ENCODE measurements at places on chromosomes 3 and 15.

DNA sequence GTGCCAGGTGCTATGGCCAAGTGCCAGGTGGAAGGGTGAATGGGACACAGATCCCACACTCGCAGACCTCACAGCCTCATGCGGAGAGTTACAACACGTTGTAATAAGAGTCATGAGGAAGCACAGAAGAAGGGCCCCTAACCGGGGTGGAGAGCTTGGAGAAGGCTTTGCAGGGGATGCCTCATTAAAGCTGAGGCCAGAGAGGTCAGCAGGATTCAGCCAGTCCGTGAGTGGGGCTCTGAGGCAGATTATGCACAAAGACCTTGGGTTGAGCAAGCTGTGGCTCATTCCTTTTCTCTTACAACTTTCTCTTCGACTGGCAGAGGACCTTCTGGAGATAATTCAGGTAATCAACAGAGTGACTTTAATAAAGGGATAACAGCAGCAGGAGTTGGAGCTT is 65.3 kb upstream of the SNRK start:
- DNase-seq: no peak

DNA sequence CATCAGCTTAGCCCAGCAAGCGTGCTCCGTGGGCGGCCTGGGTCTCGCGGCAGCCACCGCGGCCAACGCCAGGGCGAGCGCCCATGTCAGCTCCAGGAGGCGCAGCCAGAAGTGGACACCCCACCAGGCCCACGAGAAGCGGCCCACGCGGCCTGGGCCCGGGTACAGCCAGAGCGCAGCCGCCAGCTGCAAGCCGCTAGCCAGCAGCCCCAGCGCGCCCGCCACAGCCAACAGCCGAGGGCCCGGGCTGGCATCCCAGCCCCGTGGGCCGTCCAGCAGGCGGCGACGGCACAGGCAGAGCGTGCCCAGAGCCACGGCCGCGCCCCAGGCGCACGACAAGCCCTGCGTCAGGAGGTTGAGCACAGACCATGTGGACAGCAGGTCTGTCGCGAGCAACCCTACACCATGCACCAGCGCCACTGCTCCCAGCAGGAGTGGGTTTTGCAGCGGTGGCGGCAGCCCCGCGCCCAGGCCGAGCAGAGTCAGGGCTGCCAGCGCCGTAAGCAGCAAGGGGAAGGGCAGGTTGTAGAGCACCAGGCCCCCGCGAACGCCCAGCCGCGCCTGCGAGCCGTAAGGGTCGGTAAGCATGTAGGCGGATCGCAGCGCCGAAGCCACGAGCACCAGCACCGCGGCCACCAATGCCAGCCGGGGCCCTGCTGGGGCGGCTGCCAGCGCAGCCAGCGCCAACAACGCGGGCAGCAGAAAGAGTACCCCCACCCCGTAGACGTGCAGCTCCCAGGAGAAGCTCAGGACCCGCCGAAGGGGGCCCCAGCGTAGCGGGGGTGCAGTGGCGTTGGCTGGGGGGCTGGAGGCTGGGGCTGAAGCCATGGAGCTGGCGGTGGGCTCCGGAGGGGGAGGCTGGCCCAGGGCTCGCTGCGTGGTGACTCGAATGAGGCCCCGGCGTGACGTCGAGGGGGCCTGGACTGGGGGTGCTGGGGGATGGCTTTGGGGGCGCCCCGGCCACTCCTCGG is 4.9 kb downstream of the PRRT3 start:
- DNase-seq: no peak

- DNase-seq: no peak
Observed at GRCh38 chr15:68232937-68233336, 3.4 kb upstream of the CLN6 start.

DNA sequence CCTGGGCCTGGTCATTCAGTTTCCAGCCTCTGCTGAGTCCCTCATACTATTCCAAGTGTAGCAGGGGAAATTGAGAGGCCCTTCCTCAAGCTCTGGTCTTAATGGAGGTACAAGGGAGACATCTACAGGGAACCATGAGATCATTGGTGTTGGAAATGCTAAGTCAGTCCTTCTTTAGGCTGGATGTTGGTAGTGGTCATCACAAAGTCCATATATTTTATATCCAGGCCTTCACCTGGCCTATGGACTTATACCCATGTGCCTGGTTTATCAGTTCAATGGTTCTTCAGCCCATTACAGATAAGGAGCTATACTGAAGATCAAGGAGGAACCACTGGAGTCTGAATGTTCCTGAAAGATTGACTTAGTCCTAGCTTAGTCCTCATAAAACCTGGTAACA is 135.0 kb downstream of the STAG1 start:
- no peak for DNase-seq

- no peak for DNase-seq
Observed at GRCh38 chr15:39180030-39180429, 400.8 kb upstream of the THBS1 start.

DNA sequence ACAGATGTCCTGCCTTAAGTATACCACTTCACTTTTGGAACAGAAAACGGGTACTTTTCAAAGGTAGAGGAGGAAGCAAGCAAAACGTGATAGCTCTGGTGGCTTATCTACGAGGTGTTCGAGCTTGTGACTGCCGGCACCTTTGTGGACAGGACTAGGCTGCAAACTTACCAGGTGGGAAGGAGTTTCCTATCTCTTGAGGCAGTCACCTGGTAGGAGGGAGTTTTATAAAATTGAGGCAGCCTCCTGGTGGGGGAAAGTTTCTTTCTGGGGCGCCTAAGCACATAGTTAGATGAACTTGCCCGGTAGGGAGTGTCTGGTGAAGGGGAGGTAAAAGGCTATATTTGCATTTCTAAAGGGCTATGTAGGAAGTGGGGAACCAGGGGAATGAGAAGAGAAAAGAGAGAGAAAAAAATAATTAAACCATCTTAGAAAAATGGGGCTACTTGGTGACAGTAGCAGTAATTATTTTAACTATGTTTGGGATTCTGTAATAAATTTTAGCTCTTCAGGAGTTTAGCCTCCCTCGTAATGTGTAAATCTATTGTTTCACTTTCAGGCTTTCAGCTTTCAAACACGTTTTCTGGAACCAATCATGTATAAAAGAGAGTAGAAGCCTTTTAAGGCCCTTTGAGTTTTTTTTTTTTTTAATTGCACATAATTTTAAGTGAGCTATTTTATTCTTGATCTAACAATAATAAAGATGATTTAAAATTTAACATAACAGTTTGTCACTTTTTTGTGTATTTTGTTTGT is 131.0 kb downstream of the IL5RA start:
- DNase-seq: no peak

- no peak for DNase-seq
Observed at GRCh38 chr3:172816968-172817367, 66.4 kb downstream of the ECT2 start.

DNA sequence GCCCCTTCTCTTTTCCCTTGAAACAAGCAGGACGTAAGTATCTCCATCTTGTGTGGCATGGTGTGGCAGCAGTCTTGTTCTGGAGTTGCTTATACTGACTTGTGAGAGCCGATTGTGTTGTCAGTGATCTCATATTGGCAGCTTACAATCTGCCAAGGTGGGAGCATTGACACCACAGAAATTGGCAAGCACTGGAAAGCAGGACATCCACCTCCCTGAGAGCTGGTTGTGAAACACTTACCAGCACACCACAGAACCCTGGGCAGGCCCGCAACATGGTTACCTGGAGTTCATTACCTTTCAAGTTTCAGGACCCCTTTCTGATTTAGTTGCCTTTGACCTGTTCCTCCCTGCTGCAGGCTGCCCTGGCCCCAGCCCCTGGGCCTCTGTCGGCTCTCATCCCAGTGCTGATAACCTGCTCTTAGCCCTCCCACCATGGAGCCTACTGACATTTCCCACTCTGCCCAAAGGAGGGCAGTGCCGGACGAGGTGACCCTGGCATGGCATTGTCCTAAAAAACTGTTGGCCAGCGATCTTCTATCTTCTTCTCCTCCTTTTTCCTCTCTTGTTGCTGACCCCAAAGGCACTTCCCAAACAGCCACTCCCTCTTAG is 10.6 kb upstream of the ATP2B2 start:
- DNase-seq: no peak

DNA sequence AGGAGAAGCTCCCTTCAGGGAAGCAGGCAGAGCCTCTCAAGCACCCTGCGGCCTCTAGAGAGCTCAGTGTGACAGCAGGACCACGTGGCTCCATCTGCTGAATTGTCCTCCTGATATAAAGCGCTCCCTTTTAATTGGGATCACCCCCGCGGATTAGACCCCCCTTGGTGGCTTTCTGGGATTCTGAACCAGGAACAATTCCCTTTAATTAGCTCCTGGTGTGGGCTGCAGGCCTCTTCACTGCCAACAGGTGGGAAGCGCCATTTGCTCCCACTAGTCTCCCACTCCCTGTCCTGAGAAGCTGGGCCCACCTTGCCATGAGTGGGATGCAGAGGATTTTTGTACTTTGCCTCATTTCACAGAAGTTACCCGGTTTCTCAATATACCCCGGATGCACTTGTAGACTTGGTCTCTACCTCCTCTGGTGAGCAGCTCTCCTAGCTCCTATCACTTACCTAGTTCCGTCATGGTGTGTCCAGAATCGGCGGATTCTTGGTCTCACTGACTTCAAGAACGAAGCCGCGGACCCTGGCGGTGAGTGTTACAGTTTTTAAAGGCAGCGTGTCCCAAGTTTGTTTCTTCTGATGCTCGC is 592 bp downstream of the PGPEP1L start:
- no peak for DNase-seq

GRCh38 chr3:32420126-32421038 is 28.7 kb downstream of the CMTM7 start:
- no peak for DNase-seq

DNA sequence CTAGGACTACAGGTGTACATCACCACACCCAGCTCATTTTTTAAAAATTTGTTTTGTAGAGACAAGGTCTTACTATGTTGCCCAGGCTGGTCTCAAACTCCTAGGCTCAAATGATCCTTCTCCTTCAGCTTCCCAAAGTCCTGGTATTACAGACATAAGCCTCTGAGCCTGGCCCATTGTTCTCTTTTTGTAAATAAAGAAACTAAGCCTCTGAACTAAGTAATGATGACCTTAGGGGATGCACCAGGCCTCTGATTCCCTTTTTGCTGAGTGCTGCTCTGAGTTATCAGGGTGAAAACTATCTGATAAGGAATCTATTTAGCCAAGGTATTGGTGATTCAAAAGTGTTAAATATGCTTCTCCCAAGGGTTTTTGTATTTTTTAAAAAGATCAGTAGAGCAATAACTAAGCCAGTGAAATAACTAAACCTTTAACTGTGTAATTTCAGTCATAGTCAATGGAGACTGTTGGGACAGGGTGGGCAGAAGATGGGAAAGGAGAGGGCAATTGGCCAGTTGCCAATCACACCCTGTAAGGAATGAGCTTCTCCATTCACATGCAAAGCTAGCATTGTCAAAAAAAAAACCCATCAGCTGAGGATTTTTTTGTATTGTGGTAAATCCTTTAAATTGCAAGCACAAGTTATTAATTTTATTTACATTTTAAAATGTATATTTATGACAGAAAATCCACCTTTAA is 194.8 kb upstream of the PFN2 start:
- DNase-seq: no peak

GRCh38 chr3:124793054-124793739 is 62.9 kb downstream of the UMPS start:
- DNase-seq: no peak

DNA sequence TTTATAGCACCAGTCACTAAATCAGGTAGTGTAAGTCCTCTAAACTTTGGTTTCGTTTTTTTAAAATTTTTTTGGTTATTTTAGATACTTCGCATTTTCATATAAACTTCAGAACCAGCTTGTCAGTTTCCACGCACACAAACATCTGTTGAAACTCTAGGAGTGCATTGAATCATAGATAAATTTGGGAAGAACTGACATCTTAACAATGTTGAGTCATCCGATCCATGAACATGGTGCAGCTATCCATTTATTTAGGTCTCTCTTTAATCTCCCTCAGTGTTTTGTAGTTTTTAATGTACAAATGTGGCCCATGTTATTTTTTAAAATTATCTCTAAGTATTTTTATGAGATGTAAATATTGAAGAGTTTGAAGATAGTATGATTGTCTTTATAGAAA is 17.7 kb downstream of the TICRR start:
- no peak for DNase-seq

GRCh38 chr3:156666073-156666472 is 8.3 kb upstream of the TIPARP start:
- DNase-seq: no peak

GRCh38 chr15:34603095-34603494 is 19.6 kb upstream of the GOLGA8B start:
- DNase-seq: no peak

DNA sequence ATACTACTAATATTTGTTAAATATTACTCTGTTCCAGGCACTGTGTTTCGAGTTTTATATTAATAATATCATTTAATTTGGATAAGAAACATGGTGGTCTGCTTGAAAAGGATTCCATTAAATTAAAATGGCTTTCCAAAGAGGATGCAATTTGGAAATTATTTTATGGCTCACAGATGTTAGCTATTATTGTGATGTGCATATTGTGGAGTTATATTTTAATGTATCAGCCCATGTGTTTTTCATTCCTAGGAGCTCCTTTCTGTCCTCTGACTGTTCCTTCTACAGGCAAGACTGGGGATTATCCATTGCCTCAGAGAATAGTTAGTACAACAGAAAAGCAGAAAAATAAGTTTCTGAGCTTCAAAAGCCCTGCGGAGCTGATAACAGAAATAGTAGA is 376.7 kb upstream of the PDZRN3 start:
- DNase-seq: no peak

DNA sequence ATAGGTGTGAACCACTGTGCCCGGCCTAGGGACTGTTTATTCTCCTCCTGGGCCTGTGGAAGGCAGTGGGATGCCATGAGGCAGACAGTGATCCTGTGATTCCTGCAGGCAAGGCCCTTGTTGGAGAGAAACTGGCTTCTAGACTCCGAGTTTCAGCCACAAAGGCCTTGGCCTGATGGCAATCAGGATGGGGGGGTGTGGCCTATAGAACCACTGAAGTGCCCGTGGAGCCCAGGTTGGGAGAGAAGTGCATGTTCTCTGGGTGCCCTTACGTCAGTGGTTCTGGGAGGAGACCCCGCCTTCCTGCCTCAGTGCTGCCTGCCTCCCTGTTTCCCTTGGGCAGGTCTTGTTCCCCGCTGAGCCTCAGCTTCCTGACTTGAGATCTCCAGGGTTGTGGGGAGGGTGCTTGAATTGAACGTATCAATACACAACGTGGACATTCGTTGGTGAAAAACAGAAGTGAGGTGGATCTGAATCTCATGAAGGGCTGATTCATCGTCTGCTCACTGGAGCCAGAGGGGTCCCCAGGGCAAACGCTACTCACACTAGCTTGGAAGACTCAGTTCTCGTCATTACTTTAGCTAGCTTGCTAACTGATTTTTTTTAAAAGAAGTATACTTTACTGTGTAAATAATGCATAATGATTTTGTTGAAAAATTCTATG is 31.8 kb downstream of the IRAK2 start:
- DNase-seq: no peak

- no peak for DNase-seq
Observed at GRCh38 chr3:112561484-112561733, 353 bp downstream of the ATG3 start.

All from stimulated activated CD8-positive, alpha-beta memory T cell treated with anti-CD3 and anti-CD28 coated beads, Interleukin-4, amount 100 ng/mL, for 1 hour (primary cell).